ENCODE measurements at places on chromosomes 4 and X. TPM values are rescaled to one million over a fixed set of nuclear protein-coding genes. Genes with fewer than 3 reads are reported as not detected.
A peak's percentile ranks its signal among the peaks of the same experiment; 100 is the strongest.

The SH3D19 gene
- 70.8 TPM for total RNA-seq

The SPANXN4 gene
- total RNA-seq: not detected

The FRAS1 gene
- 0.83 TPM for total RNA-seq

The ATOH1 gene
- total RNA-seq: not detected

The KLB gene
- 0.74 TPM for total RNA-seq

The VCX3B gene
- not detected for total RNA-seq

The XG gene
- total RNA-seq: 87.7 TPM

GRCh38 chr4:186200516-186200915, 9.1 kb downstream of the CYP4V2 start:
- DNase-seq: no peak

DNA sequence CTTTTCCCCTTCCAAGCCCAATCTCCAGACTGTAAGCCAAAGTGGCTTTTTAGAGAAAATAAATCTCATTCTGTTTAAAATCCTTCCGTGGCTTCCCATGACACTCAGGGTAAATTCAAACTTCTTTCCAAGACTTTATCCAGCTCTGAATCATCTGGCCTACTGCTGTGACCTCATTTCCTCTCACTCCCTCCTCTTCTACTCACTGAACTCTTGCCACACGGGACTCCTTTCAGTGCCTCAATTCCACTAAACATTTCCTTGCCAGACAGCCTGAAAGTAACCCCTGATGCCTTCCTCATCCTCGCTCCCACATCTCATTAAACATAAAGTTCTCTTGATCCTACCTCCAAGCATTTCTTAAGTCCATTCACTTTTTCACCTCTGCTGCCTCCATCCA, 27.8 kb upstream of the RNF128 start:
- DNase-seq: no peak

DNA sequence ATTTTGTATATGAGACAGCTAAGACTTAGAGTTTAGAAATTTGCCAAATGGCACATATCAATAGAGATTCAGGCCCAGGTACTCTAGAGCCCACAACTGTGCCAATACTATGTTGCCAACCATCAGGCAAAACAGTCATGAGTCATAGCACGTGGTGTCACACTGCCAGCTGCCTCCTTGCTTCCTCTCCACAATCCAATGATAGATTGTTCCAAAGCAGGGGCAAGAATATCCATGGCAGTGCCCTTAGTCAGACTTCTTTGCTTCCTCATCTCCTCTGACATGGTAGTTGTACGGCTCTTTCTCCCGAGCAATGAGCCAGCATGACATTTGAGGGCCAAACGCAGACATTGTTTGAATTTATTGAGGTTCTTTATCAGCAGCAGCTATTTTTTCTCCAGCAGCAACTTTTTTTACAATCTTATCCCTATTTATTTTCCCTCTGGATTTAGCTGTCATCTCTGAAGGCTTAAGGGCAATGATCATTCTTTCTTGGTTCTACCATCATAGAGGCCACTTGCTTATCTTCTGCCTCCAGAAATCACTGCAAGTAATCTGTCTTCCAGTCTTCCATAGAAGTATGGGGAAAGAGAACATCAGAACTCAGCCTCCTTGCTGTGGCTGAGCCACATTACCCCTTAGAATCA, 169.7 kb downstream of the COL4A6 start:
- DNase-seq: no peak

DNA sequence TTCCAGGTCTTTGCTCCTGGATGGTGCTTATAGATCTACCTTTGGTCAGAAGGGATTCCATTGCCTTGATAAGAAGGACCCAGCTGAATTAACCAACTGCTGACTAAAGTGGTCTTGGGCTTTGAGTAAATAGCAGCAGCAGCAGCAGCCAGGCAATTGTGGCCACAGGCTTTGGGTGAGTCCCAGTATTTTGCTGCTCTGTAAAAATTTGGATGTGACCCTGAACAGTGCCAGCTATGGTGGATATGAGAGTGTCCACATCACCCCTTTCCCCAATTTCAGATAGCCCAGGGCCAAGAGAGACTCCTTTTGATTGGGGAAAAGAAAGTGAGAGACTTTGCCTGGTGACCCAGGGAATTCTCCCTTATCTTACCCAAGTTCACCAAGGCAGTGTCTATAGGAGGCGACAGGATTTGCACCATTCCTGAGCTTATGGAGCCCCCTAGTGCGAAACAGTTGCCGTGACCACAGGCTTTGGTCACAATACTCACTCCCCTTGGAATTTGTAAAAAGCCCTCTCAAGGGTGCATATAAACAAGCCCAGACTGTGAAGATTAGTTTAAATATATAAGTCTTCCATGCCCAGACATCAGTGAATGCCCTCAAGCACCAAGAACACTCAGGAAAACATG, 518.0 kb downstream of the TMA16 start:
- no peak for DNase-seq

DNA sequence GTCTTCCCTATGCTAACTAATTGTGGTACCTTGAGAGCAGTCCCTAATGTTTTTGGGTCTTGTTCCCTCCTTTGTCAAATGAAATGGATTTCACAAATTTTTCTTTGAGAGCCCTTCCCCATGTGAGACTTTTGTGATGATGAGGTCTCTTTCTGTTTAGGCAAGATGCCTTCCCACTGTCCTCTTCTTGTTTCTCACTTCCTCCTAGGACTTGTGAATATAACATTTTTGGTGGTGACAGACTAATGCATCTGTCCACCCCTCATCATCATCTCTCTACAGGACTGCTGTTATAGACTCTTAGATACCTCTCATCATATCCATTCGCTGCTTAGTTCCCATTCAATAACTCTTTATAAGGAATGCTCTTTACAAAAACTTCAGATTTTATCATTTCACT, 8.7 kb upstream of the ANK2 start:
- DNase-seq: no peak

- no peak for DNase-seq
These were observed 5.7 kb downstream of the TCEANC start for GRCh38 chrX:13658602-13659001.

DNA sequence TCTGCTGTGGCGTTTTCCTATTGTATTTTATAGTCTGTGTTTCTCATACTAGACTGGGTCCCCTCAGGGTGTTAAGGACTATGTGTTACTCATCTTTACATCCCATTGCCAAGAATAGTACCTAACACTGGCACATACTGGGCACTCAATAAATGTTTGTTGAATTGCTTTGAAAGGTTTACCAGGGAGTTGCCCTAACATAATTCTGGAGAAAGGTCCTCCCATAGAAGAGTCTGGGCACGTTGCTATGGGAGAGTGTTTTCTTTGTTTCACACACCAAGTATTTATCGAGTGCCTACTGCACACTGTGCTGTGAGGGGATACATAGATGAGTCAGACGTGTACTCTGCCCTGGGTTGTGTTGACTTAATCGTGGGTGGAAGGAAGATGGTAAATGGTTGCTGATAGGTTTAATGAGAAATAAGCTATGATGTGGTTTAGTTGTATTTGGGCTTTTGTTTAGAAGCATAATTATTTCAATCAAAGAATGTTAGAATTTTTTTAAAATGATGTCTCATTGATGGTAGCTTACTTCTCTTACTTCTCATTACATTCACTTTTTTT, 42.9 kb downstream of the AFF1 start:
- DNase-seq: peak; percentile 54

- DNase-seq: no peak
These were observed 2326.8 kb upstream of the AGA start for GRCh38 chr4:179768996-179769395.

- no peak for DNase-seq
These were observed 564.7 kb downstream of the IL15 start for GRCh38 chr4:142201041-142201440.

DNA sequence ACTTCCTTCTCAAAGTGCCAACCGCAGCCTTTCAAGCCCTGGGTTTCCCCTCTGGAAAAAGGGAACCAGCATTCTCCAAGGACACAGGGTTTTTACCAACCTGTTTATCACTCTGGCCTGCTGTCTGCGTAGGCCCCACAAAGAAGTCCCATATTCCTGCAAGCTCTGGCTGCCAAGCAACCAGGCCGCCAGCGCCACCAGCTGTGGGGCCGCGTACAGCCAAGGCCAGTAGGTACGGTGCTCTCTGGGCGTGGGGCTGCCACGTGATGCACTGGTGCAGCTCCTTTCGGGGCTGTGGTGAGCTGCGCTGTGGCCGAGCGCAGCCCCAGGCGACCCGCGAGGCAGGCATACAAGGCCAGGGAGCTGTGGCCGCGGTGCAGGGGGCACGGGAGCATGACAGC, 22.1 kb downstream of the LUZP4 start:
- no peak for DNase-seq

DNA sequence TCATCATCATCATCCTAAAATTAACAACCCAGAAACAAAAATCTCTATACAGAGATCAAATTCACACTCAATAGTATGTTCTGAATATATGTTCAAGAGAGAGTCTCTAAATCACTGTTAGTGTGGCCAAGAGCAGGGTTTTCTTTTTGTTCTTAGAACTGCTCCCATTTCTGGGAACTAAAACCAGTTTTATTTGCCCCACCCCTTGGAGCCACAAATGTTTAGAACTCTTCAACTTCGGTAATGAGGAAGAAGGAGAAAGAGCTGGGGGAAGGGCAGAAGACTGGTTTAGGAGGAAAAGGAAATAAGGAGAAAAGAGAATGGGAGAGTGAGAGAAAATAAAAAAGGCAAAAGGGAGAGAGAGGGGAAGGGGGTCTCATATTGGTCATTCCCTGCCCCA, 32.3 kb downstream of the CYBB start:
- no peak for DNase-seq

DNA sequence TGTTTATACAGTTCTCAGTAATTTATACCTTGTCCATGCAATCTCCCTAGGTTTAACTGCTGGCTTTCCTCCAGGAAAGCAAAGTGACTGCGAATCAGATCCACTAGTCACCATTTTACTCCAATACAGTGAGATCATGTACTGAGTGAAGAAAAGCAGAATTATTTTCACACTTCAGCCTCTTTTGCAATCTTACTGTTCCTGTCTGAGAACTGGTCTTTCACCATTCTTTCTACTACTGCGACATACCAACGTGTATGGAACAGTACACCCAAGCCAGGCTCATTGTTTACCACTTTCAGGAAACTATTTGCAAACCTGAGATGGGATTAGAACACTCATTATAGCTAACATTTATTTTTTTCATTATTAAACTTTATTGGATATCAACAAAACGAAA, 8.0 kb upstream of the MSL3 start:
- DNase-seq: no peak

DNA sequence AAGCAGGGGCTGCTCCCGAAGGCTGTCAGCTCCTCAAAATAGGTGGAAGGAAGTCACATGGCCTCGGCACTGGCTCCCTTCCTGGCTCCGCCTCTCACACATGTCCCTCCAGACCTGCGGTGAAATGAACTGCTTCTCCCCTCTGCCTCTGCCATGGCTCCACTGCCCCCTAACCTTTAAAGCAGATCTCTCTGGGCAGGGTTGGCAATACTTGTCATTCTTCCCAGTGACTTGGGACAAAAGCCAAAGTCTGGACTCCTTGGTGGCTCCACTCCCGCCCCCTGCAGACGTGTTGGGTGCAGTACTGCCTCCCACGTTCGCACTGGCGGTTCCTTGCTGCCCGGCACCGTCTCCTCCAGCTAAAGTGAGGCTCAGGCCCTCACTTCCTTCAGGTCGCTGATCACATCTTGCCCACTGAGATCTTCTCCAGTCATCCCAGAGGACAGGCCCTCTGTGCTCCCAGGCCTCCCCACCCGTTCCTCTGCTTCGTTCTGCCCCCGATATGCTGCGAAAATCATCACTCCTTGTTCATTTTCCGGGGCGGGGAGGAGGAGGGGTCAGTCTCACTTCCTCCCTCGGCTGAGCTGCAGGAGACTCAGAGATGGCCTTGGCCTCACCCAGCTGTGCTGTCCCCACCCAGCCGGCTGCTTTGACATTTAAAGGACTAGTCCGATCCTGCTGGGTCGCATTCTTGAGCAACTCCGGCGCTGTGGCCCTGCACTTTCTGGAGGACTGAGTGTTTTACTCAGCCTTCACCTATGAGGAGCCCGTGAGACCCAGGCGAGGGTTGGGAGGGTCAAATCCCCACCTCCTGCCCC, 97.4 kb downstream of the PHKA2 start:
- DNase-seq: peak; percentile 94

DNA sequence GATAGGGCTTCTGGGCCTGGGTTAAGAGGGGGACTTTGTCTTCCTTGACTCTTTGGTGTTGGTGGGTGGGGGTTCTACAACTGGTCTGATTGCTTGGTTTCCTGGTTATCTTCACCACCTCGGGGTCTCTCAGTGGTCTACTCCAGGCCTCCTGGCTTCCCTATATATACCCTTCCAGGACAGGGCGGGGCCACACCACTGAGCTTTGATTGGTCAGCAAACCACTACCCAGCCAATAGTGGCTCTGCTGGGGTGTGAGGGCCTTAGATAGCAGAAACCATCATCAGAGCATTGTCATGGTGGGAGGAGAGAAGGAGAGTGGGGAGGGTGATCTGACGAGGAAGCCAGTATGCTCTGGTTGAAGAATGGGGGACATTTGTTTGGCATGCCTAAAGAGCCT, 14.4 kb upstream of the MAGEA1 start:
- DNase-seq: no peak

GRCh38 chrX:8323356-8323755, 141.3 kb upstream of the VCX3B start:
- DNase-seq: no peak

DNA sequence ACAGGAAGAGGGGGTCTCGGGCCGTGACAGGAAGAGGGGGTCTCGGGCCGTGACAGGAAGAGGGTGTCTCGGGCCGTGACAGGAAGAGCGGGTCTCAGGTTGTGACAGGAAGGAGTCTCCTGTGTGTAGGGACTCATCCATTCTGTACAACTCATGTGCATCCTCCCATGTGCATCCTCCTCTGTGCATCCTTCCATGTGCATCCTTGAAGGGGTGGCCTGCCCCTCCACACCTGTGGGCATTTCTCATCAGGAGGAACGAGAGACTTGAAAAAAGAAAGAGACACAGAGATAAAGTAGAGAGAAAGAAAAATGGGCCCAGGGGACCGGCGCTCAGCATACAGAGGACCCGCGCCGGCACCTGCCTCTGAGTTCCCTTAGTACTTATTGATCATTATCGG, 30.2 kb upstream of the PLCXD1 start:
- no peak for DNase-seq

DNA sequence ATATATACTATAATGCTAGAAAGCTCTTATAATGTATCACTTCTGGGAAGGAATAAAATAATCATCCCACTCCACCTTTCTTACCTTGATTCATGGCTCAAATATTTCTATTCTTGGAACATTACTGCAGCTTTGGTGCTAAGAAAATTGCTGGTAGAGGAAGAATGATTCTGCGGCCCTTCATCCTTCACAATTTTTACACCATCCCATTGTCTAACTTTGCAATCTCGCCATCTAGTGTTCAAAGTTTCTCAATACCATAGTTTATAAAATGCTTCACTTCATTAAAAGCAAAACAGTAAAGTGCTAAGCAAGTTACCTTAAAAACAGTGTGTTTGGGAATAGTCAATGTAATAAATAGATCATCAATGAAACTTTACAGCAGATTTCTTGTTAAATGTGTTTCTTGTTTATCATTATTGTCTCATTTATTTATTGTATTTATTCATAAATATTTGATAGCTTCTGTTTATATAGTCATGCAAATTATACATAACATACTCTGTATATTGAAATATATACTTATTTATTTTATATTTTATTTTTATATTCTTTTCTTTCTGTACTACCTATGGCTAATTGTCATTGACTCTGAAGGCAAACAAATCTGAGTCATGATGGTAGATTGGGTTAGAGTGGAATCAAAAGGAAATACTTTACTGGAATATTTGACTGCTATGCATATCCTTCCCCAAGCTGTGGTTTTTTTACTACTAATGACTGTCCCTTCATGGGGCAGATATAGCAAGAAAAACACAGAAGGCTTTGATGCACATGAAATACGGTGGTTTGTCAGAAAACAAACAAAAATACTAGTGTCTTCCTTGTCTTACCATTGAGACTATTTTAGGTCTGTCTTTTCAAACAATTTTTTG, 390.7 kb downstream of the MAPK10 start:
- no peak for DNase-seq
